ENCODE measurements at places on chromosomes 1 and 21. TPM values are rescaled to one million over a fixed set of nuclear protein-coding genes. Genes with fewer than 3 reads are reported as not detected.

Gene IGSF21
- polyA plus RNA-seq, result not detected

GRCh38 chr1:117537291-117537920 is 68.4 kb upstream of the TENT5C start:
- no peak for DNase-seq

DNA sequence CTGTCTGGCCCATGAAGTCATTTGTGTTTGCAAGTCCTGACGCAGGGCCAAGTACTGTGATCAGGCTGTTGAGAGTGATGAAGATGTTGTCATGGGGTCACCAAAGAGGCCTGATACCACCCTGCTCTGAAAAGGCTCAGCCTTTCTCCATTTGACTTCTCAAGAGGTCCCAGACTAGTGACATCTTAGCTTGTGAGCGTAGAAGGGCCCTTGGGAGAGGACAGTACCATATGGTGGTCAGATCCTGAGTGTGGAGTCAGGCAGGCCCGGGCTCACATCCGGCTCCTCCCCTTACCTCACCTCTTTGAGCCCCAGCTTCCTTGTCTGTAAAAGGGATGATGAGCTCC is 29.6 kb downstream of the SERINC2 start:
- no peak for DNase-seq

GRCh38 chr21:16047904-16048303 is 318.1 kb downstream of the USP25 start:
- no peak for DNase-seq

- DNase-seq, result peak; percentile 50
Observed at GRCh38 chr1:200888349-200888838, 6.3 kb upstream of the INAVA start.

Gene ACADM
- 55.4 TPM for polyA plus RNA-seq

- no peak for DNase-seq
Observed at GRCh38 chr1:207311888-207312603, 9.4 kb upstream of the CD55 start.

Gene RAB7B
- polyA plus RNA-seq, result not detected

- no peak for DNase-seq
Observed at GRCh38 chr21:39120876-39121599, 62.2 kb downstream of the PSMG1 start.

Data from CD8-positive, alpha-beta memory T cell (primary cell).